ENCODE measurements at places on chromosomes 5 and 9.

- no peak for DNase-seq
Measured at GRCh38 chr9:588981-589380, 252.5 kb upstream of the DMRT1 start.

- DNase-seq: peak; percentile 43
Measured at GRCh38 chr9:124054582-124055227, 43.1 kb downstream of the LHX2 start.

GRCh38 chr5:94998670-94999069 is 286.2 kb downstream of the MCTP1 start:
- no peak for DNase-seq

GRCh38 chr5:139486201-139486600 is 3.6 kb upstream of the STING1 start:
- no peak for DNase-seq

DNA sequence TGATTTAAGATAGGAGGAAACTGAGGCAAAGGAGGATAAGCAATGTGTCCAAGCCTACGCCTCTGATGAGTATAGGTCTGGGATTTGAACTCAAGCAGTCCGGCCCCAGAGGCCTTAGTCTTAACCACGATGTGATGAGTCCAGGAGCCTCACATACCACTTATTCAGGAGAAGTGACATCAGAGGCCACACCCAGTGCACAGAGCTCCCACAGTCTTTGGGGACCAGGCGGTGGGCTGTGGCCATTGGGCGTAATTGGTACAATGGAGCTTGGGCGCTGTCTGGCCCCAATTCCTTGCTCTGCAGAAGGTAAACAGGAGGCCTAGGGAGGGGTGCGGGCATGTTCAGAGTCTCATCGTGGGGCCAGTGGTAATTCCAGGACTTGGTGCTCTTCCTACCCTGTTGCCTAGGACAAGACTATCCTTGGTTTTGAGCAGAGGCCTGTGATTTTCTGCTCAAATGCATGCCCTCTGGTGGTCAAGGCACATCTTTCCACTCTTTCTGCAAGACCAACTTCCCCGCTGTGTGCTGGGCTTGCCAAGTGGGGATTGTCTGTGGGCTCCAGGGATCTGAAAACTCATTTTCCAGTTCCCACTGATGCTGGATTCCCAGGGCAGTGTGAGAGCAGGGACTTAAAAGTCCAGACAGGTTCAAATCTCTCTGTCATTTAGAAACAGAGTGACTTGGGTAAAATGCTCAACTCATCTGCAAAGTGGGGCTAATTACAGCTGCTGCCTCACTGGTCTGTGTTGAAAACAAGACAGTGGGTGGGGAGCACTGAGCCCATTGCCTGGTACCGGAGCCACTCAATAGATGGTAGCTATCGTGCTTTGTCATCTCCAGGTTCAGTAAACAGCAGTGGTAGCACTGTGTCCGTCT is 15.8 kb downstream of the NDST1 start:
- DNase-seq: no peak

DNA sequence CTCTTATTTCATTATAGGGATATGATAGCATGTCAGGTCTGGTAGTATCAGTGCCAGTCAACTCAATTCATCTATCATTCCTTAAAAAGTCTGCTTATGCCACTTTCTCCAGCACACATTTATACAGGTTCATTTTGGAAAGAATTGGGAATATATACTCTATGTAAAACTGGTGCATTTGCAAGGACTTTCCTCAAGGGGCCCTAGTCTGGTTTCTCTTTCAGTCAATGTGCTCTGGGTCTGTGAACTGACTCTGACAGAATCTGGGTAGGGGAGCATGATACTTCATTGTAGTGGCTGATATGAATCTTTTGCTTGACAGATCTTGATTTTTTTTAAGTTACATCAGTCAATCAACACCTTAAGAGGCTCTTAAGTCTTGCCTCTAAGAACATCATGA is 313.9 kb downstream of the HTR1A start:
- no peak for DNase-seq

DNA sequence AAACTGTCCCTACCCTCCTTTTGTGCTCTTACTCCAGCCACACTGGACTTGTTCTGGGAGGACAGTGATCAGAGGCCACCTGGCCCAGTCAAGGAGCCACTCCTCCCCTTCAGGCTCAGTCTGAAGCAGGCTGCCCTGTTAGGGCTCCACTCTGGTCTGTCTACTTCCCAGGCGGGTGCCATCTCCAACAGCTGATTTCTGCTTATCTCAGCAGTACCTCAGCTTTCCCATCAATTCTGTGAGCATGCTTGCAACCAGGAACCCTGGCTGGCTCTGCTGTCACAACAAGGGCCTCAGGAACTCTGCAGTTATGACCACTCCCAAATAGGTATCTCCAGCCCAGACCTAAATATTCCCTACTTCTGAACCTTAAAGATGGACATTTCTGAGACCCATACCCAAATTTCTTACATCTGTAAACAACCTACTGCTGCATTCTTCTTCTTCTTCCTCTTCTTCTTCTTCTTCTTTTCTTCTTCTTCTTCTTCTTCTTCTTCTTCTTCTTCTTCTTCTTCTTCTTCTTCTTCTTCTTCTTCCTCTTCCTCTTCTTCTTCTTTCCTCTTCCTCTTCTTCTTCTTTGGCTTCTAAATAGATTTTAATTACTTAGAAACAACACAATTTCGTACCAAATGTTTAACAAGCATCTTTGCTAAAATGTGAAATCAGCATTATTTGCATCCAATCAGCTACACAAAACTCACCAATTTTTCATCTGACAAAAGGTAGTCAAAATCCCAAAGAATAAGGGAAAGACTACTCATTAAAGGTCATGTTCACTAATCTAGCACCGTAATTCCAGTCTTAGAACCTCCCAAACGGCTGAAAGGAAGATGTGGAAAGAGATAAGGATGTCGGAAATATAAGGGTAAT is 13.6 kb upstream of the SLC22A4 start:
- DNase-seq: no peak

- no peak for DNase-seq
Measured at GRCh38 chr9:96501633-96502538, 51.9 kb downstream of the HABP4 start.

GRCh38 chr5:119451561-119451960 is 736 bp upstream of the HSD17B4 start:
- DNase-seq: no peak

DNA sequence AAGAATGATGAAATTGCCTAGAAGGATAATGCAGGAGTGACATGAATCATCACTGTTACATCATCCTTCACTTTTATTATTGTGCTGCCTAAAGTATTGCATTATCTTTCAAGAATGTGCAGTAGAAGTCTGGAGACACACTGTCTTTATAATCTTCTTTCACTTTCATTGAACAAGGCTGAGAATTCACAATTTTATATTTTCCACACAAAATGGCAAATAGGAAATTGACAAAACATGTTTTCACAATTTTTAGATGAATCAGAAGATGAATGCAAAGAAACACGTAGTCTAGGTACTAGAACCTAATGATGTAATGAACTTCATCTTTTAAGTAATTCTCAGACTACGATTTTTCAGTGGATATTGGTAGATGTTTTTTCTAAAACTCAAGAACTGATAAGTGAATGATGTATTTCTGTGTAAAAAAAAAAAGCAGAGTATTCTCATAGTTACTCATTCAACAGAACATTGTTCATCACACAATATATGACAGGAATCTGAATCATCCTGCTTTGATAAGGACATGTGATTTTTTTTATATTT is 131.5 kb upstream of the GRHPR start:
- DNase-seq: no peak

- peak; percentile 58 for DNase-seq
Measured at GRCh38 chr5:170638454-170639220, 134.8 kb downstream of the KCNIP1 start.

GRCh38 chr5:177595026-177595585 is 3.1 kb downstream of the TMED9 start:
- DNase-seq: no peak

- no peak for DNase-seq
Measured at GRCh38 chr5:180367300-180367699, 14.2 kb upstream of the GFPT2 start.

GRCh38 chr5:10366310-10367272 is 13.1 kb downstream of the MARCHF6 start:
- no peak for DNase-seq

- no peak for DNase-seq
Measured at GRCh38 chr9:128082151-128082550, 14.1 kb downstream of the SLC25A25 start.

DNA sequence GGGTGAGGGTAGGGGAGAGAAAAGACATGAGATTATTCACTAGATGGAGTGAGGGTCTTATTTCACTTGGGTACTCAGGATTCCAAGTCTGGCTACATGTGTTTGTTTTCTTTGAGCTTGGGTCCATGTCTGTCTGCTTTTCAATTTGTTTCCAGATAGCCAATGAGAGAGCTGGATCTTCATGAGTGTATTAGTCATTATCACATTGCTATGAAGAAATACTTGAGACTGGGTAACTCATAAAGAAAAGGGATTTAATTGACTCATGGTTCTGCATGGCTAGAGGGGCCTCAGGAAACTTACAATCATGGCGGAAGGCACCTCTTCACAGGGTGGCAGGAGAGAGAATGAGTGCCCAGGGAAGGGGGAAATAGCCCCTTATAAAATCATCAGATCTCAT is 196.8 kb upstream of the TRIM32 start:
- no peak for DNase-seq

DNA sequence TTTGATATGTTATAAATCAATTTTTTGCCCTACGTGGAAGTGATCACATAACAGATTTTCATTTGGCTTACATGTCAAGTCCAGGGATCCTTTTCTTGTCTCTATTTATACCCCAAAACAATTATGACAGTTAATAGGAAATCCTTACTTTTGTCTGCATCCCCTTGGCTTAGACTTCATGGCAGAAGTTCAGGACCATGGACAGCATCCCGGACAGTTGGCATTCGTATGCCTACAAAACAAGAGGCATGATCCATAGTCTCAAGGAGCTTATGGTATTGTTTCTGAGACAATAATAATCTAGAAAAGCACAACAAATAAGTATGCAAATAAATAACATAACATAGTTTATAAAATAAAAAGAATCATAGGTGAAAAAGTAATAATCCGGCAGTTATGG is 214.3 kb upstream of the GRIA1 start:
- peak; percentile 2 for DNase-seq

DNA sequence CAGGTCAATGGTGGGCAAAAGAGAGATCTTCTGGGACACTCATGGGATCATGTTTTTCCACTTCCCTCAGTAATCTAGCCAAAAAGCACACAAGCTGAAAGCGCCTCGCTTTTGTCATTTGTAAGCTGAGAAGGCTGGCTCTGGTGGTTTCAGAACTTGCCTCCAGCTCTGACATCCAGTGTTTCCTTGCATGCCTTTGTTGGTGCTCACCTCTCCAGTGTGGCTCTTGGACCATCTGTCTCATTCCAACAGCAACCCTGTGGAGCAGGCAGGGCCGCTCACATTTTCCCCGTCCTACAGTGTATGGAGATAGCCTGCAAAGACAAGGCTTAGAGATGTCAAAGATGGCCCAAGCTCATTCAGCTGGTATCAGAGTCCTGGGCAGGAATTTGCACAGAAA is 160.8 kb upstream of the KLF4 start:
- no peak for DNase-seq

GRCh38 chr5:132059696-132060500 is 557 bp upstream of the IL3 start:
- no peak for DNase-seq

- peak; percentile 52 for DNase-seq
Measured at GRCh38 chr9:36928670-36929349, 105.3 kb downstream of the PAX5 start.

GRCh38 chr9:15115041-15115440 is 192.0 kb downstream of the TTC39B start:
- DNase-seq: no peak

DNA sequence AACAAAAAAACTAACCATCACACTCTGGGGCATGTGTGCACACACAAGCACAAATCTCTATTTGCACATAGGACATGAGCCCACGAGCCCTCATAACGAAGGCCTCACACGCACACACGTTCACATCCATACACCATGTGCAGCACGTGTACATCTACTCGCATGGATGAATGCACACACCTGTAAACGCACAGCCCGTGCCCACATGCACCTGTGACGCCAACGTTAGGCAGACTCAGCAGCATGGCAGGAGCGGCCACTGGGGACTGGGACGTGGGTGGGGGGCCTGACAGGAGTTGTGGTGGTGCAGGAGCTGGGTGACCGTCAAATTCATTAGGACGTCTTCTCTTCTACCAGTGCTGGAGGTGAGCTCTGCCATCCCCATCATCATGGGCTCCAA is 3.2 kb downstream of the SLC34A1 start:
- DNase-seq: no peak

DNA sequence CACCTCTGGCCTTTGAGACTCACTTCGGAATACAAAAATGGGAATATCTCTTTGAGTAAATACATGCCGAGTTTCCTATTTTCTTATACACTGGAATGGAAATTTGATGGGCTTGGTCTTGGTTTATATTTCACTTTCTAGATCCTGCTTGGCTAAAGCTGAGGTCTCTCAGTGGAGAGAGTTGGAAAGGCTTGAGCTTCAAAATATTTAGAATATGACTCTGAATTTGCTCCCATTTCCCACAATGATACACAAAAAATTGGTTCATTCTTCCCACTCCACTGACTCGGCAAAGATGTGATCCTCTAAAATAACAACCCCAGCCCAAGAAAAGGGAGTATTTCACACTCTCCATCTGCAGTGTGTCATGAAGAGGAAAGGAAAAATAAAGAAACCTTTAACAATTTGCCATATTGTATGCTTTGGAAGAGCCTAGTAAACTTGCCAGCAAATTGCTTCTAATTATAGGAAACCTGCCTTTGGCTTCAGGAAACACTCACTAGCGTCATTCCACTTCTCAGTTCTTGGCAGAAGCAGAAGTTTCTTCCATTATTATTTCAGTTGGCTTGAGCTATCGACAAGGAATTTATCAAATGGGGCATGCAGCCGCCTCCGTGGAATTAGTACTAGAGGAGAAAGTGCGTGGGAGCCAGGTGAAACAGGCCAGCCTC is 302.9 kb downstream of the NSG2 start:
- DNase-seq: no peak

DNA sequence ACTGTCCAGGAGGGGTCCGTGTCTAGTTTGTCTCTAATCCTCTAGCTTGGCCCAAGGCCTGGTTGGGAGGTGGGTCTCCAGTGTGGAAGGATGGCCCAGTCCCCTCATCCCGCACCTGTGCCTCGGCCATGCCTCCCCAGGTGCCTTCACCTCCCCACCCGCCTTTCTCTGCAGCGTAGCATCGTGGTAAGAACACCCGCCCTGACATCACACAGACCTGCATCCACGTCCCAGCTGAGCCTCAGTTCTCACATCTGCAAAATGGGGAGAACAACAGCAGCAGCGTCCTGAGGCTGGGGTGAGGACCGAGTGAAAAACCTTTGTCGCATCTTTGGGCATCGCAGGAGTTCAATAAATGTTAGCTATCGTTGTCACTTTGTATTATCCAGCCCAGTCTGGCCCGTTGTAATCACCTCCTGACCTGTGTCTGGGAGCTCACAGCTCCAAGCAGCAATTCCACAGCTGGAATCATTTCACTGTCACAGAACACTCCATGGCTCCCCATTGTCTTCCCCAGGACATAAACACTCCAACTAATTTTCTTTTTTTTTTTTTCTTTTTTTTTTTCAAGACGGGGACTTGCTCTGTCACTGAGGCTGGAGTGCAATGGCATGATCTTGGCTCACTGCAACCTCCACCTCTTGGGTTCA is 181.2 kb upstream of the IER5L start:
- DNase-seq: no peak

Data from activated naive CD4-positive, alpha-beta T cell treated with anti-CD3 and anti-CD28 coated beads, Interleukin-2, amount 50 U/mL, for 72 hours (primary cell).